RWPE1 (cell line): ENCODE measurements at places on chromosomes 1 and 21.

GRCh38 chr1:214808845-214809460 lies 206.0 kb downstream of the CENPF start:
- peak; percentile 42 for DNase-seq

- DNase-seq = no peak
Measured at GRCh38 chr1:88537787-88538186, 146.3 kb upstream of the PKN2 start.

- no peak for DNase-seq
Measured at GRCh38 chr1:236514703-236515442, 8.9 kb upstream of the LGALS8 start.

- no peak for DNase-seq
Measured at GRCh38 chr1:200374569-200375295, 35.1 kb downstream of the ZNF281 start.

DNA sequence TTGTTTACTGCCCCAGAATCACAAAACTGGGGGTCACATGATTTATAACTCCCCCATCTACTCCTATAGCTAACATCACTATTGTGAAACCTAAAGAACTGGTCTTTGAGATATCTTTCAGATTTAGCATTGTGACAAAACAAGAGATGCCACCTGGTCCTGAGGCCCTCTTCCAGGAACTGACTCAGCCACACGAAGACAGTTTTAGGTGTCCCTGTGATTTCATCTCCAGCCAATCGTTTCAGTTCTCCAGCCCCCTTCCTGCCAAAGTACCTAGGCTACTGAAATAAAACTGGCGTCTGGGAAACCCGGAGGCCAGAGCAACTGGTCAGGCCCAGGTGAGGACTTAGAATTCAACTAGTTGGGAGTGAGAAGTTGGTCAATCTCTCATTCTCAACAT lies 36.6 kb downstream of the TBX19 start:
- no peak for DNase-seq

- DNase-seq = no peak
Measured at GRCh38 chr1:167371030-167371429, 147.3 kb downstream of the CD247 start.

DNA sequence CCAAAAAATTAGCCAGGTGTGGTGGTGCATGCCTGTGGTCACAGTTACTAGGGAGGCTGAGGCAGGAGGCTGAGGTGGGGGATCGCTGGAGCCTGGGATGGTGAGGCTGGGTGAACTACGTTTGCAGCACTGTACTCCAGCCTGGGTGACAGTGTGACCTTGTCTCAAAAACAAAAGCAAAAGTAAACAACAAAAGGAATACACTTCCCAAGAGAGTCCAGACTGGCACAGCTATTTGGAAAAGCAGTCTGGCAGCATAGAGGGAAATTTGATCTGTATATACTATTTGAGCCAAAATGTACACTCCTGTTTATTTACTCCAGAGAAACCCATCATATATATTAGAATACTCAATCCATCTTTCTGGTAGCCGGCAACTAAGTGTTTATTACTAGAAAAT lies 107.0 kb upstream of the HMCN1 start:
- no peak for DNase-seq

DNA sequence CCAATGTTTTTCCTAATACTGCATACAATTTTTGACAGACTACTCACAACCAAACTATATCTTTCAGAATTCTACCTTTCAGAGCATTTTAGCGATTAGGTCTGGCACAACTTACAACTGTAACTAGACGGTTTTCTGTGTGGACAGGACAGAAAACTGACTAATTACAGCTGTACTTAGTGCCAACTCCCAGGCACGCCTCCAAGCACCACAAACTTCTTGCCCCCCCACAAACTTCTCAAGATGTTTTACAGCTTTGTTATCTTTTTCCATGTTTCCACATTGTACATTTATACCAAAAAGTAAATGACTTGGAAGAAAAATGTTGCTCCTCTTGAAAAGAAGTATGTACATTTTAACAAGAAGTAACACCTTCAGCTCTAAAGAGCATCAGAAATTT lies 13.8 kb downstream of the LYST start:
- DNase-seq = no peak

- DNase-seq = no peak
Measured at GRCh38 chr1:73310797-73311381, 887.1 kb downstream of the LRRIQ3 start.

DNA sequence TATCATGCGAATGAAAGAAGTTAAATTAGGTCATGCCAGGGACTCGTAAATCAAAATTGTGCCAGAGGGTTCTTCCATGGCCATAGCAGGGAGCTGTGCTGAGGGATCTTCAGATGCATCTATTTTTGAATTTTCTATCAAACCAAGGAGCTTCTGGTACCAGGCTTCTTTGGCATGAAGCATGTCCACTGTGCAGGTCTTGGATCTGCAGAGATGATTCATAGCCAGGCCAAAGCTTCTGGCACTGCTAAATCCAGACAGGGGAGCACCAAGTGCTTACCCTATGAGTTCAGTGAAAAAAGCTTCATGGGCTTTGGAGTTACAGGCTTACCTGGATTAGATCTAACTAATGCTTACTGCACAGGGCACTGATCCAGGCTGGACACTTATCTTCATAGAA lies 154.2 kb upstream of the DAB1 start:
- DNase-seq = no peak

GRCh38 chr1:234325878-234326496 lies 47.3 kb upstream of the COA6 start:
- no peak for DNase-seq

GRCh38 chr1:4944911-4945310 lies 290.5 kb downstream of the AJAP1 start:
- DNase-seq = no peak

- DNase-seq = no peak
Measured at GRCh38 chr1:181353526-181353925, 129.8 kb upstream of the CACNA1E start.

- DNase-seq = no peak
Measured at GRCh38 chr1:10001016-10001665, 4.1 kb downstream of the RBP7 start.

GRCh38 chr1:42165511-42166210 lies 1.1 kb upstream of the GUCA2A start:
- peak; percentile 91 for DNase-seq

- DNase-seq = no peak
Measured at GRCh38 chr1:214958486-214958885, 124.1 kb upstream of the KCNK2 start.

- no peak for DNase-seq
Measured at GRCh38 chr21:16767201-16767600, 745.6 kb upstream of the CXADR start.

DNA sequence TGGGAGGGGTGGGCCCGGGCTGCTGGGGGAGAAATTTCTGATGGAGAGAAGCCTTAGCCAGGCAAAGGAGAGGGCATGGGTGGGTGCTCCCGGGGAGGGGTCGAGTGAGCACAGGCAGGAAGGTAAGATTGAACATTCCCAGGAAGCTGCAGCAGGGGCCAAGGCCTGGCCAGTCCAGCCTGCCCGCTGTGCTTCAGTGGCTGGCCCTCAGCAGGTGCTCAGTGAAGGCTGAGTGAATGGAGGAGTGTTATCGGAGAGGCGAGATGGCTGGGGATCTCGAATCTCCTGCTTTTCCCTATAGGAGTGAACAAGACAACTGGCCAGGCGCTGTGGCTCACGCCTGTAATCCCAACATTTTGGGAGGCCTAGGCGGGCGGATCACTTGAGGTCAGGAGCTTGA lies 20.9 kb downstream of the SPSB1 start:
- DNase-seq = no peak

- DNase-seq = peak; percentile 32
Measured at GRCh38 chr1:17274186-17275170, 25.6 kb downstream of the PADI3 start.

GRCh38 chr1:243730487-243731150 lies 119.4 kb downstream of the AKT3 start:
- peak; percentile 18 for DNase-seq

DNA sequence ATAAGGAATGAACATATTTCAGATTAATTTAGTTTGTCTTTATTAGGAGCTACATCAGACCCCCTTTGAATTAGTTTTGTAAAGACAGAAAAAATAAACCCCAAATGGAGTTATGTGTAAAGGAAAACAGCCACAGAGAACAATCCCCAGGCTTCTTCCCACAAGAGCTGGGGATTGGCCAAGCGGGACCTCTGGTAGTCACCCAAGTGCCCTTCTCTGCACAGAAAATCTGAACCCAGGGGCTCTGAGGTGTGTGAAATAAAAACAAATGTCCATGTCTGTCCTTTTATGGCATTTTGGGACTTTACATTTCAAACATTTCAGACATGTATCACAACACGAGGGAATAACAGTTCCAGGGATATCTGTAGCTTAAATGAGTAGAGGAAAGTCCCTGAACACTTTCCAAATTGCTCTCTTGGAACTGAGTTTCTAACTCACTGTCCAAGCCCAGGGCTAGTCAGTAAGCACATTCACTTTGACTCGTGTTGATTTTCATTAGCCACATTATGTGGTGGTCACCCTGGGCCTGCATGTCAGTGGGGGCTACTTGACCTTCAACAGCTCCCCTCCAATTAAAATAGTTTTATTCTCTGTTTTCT lies 22.5 kb downstream of the DPT start:
- DNase-seq = no peak

- DNase-seq = peak; percentile 91
Measured at GRCh38 chr1:36224537-36225282, 467 bp downstream of the THRAP3 start.

DNA sequence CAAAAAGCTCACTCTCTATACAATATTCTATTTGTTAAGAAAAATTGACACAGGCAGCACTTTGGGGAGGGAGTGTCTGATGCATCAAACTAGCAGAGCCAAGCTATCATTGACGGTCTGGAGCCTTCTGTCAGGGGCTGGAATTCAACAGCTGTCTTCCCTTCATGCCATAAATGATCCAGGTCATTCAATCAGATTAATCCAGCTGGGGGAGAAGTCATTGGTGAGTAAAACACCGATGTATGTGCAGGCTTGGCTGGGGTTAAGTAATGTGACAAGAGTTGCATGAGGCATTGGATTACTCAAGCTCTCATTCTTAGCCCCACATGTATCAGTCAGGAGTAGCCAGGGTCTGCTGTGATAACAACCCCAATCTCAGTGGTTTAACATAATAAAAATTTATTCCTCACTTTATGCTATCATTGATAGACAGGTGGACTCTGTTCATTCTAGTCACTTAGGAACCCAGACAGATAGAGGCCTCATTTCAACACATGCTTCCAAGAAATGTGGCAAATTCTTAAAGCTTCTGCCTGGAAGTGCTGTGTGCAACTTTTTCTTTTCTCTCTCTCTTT lies 118.1 kb upstream of the GADD45A start:
- no peak for DNase-seq

GRCh38 chr1:29948581-29948980 lies 712.3 kb downstream of the PTPRU start:
- DNase-seq = no peak

DNA sequence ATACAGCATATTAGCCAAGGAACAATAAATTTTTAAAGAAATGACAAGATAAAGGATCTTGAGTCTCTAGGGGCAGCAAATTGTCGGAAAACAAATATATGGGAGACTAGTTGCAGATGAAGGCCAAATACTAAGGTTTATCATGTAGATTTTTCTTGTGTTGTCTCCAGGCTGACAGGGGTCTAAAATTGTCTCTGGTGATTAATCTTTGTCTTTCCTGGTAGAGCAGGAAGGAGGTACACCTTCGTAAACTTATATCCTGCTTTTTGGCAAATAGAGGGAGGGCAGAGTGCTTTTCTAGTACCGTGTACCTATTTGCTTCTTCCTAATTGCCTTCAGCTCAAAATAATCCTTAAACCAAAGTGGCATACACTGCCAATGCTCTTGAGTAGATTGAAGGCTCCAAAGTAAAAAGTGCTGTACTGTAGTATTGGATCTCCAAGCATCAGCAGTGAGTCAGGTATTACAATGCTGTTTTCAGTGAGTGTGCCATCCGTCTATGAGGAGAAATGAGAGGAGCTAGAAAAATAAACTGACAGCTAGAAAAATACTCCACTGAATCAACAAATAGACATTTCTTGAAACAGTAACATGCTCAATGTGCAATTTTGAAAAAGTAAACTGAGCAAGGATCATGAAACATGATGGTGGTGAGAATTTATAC lies 1.8 kb upstream of the LEPR start:
- DNase-seq = no peak

GRCh38 chr21:45445369-45445768 lies 40.4 kb downstream of the COL18A1 start:
- no peak for DNase-seq
